ENCODE measurements at places on chromosomes 2 and 18.

DNA sequence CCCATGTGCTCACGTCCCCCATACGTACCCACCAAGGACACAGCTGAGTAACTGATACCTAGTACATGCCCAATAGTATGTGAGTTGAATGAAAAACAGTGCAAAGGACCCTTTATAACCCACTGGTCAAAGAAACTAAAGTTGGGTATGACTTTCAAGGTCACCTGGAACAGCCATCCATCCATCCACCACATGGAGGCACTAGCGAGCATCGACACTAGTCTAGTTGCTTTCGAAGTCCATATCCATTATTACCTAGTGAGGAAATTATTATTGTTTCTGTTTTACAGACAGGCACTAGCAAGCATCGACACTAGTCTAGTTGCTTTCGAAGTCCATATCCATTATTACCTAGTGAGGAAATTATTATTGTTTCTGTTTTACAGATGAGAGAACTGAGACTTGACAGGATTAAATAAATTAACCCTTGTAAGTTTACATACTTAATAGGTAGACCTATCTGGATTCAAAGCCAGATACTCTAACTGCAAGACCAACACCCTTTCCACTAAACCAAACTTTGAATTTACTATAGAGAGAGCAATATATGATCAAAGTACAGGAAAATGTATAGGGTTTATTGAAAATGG, 233.7 kb downstream of the METTL4 start:
- peak; percentile 55 for DNase-seq

GRCh38 chr2:20008703-20009102, 3.8 kb downstream of the MATN3 start:
- DNase-seq: no peak

DNA sequence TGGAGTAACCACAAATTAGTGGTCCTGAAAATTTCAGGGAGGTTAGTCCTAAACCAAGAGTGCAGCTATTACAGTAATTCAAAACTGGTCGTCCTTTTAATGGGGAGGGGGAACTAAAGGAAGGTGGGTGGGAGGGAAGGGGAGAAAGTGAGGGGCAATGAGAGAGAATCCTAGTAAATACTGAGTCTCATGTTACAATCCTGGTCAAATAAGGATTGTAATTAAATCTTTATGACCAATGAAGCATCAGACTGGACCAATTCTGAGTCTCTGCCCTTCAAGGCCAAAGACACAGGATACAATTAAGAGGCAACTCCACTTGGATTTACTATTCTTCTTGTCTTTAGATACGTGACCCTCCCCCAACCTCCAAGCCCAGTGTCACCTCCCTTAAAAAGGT, 262.9 kb downstream of the BCL11A start:
- DNase-seq: no peak

GRCh38 chr2:218859988-218860831, 605 bp downstream of the WNT6 start:
- DNase-seq: no peak

- no peak for DNase-seq
Measured at GRCh38 chr18:61502472-61502871, 169.2 kb downstream of the CDH20 start.

DNA sequence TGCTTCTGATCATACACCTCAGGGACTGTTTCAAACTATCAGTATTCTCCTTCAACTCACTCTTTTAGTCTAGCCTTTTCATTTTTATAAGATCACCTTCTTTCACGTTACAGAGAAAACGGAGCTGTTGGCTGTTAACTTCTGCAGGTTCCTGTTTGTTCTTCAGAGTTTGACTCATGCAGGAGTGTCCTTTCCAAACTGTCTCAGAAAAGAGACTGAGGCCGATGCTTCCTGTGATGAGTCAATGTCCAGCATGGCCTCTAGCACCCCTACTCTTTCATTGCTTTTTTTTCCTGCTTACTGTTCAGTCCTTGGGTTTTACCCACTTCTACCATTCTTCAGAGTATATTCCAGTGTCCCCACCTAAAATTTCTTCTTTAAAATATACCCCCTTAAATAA, 240.8 kb upstream of the RGPD4 start:
- DNase-seq: no peak

DNA sequence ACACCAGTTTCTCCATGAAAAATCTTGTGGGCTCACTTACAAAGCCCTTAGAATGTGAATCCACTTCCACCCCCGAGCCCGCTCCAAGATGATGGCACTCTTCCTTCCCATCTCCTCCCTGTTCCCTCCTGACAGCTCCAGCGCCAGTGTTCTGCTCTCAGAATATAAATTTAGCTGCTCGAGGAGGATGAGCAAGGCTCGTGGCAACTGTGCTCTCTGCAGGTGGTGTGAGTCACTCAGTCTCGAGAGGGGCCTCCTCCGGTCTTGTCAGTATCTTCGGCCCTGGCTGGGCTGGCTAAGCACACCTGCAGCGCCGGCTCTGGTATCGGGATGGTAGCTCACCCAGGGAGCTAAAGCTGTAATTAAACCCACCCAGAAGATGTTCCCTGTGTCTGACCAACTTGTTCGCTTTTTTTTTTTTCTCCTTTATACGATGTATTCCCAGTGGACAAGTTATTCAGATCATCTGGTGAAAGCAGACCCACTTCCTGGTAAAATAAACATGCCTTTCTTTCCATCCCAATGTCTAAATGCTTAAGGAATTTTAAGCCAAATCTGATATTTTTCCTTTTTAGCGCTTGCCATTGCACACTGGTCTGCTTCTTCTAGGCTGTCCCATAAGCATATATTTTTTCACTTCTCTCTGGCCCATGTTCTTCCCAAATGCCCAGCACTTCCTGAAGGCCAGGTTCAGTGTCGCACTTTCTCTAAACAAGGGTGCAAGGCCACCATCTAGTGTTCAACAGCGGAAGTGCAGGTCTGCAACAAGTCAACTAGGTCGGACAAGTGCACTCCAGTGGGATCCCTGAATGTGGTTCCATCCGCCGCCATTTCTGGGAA, 31.4 kb upstream of the YPEL5 start:
- peak; percentile 75 for DNase-seq

DNA sequence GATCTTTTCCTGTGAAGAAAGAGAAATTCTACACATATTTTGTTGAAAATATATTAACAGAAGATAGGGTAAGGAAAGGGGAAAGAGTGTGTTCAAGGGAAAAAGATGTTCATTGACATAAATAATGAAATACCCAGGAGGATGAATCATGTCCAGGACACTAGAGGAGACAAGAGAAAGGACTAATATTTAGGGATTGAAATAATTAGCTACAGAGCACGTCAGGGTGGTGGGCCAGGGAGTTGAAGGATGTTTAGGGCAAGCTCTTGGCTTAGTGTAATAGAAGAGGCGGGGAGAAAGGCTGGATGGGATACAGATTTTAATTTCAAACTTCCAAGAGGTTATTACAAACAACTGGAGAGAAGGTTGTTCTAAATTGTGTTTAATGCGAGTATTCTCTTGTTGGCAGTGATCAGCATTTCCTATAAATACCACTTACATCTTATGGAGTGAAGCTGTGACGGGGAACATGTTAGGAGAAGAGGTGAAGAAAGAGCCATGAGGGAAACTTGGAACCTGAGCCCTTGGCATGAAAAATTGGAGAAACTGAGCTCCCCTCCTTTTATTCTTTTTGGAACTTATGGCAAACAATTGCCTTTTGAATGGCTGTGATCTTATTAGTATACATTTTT, 36.6 kb upstream of the CETN1 start:
- DNase-seq: no peak

DNA sequence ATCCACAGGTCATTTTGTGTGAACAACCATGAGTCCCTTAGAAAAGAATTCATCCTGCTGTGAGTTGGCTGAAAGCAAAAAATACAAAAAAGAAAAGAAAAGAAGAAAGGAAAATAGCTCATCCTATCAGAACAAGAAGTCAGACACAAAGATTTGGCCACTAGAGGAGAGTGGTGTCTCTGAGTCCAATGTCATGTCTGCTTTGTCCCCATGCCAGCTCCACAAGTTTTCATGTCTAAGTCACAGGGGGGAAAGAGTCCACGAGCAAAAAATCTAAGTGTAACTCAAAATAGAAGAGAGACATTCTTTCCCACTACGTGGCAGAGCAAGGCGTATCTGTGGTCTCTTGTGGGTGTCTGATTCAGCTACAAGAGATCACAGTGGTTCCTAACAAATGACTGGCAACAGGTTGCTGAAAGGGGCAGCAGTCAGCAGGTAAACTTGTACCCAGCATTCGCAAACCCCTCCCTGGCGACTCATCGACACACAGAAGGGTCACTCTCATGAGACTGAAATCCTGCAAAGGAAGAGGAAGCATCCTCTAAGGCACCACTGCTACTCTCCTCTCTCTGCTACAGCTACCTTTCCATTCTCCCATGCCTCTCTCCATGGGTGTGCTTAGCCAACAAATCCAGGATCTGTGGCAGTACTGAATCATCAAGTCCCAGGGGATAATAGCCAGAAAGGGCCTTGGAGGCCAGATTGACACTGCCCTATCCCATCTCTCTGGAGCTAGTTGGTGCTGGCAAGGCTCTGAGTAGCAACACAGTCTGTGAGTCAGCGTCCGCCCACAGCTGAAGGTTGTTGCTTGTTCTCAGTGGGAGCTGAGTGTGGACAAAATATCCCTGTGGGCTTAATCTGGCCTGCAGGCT, 123.0 kb upstream of the SLC39A10 start:
- peak; percentile 58 for DNase-seq

- DNase-seq: no peak
Measured at GRCh38 chr18:79545736-79546171, 133.8 kb upstream of the CTDP1 start.

Measured in activated CD4-positive, CD25-positive, alpha-beta regulatory T cell treated with anti-CD3 and anti-CD28 coated beads, Interleukin-2, amount 50 U/mL, for 72 hours (primary cell).